Activated CD4-positive, CD25-positive, alpha-beta regulatory T cell (primary cell): ENCODE measurements at places on chromosomes 13 and 19.
A peak's percentile ranks its signal among the peaks of the same experiment; 100 is the strongest.

GRCh38 chr19:32748497-32748896 is 28.9 kb downstream of the TDRD12 start:
- DNase-seq = no peak

- no peak for DNase-seq
Observed at GRCh38 chr13:70339738-70340137, 231.5 kb upstream of the KLHL1 start.

- DNase-seq = no peak
Observed at GRCh38 chr13:79779761-79780160, 298.8 kb downstream of the NDFIP2 start.

GRCh38 chr19:57888560-57889231 is at the start of gene ZNF814:
Gene ZNF814 (minus strand): TSS chr19:57889037. CDS start chr19:57888802, 235 bp downstream.
- DNase-seq = peak; percentile 53

DNA sequence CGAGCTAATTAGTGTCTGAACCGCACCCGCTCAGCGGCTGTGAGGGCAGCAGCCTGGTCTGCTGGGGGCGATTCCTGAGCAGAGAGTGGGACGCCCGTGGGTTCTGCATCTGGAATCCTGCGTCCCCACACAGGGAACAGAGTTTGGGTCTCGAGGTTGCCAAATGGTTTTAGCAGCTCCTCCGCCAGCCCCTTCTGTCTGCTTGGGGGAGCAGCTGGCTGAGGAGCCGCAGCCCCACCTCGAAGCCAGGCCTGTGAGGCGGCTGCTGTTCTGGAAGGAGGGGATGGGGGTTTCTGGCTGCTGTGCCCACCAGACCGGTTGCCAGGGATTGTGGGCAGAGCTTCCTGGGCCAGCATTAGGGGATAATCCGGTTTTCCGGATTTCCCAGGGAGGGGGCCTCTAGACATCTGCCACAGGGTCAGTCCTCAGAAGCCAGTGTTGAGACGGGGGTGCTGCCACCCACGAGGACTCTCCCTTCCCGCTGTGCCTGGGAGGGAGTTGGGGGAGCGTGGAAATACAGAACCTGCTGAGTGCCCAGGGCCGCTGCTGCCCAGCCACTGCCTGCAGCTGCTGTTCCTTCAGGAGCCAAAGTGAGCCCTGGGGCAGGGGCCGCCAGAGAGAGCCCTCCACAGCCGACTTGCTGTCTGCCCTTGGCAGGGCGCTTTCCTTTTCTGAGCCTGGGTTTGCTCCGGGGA is 2.0 kb downstream of the CDC34 start:
- no peak for DNase-seq
